CD14-positive monocyte (primary cell): ENCODE measurements at places on chromosomes 5 and 9.

DNA sequence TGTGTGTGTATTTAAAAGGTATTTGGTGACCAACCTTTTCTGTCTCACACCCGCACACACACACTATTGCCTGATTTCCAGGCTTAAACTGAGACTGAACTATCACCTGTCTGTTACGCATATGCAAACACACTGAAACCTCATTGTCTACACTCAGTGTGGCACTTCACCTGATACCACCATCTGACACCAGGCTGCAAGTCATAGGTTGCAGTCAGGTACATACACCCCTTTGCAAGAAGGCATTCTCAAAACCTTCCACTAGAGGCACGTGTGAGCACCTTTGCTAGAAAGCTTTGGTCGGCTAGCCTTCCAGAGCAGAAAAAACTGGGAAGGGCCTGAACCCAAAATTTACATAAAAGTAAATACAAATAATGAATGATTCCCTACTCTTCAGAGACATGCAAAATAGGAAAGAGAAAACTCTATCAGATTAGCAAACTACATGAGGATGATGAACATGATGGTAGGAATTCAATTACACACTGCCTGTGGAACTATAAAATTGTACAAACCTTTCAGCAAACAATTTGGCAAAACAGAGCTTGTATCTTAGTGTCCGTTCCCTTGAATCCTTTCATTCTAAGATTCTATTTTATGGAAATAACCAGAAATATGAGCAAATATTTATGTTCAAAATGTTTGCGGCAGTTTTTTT, 5.9 kb upstream of the FOXD1 start:
- peak; percentile 29 for DNase-seq

- no peak for DNase-seq
Measured at GRCh38 chr9:91927922-91928510, 22.0 kb downstream of the ROR2 start.

DNA sequence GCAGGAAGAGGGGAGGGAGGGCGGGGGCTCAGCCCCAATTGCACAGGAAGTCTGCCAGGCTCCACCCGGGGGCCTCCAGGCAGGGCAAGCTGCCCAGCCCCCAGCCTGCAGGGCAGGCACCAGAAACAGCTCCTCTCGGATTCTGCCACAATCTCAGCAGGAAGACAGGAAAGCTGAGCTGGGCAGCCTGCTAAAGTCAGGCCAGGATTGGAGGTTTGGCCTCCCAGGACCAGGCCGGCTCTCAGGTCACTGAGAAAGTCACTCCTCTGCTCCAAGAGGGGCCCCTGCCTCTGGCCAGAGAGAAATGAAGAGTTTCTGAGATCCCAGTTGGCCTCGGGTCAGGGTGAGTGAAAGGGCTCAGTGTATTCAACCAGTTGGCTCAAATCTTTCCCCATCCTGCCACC, 54.6 kb upstream of the STXBP1 start:
- DNase-seq: no peak

DNA sequence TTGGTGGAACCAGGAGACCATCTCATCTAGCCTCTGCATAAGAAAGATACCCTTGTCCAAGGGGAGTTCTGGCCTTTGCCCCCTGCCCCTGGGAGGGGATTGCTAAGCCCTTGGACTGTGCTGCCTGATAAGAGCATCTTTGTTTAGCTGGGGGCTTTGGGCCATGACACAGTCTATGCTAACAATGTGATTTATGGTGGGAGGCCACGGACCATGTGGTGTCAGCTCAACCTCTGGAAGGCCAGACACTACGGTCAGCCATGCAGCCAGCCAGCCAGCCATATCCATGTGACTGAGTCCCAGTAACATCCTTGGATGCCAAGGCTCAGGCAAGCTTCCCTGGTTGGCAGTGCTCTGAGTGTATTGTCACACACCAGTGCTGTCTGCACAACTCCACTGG, 244.4 kb downstream of the FSTL4 start:
- DNase-seq: no peak

DNA sequence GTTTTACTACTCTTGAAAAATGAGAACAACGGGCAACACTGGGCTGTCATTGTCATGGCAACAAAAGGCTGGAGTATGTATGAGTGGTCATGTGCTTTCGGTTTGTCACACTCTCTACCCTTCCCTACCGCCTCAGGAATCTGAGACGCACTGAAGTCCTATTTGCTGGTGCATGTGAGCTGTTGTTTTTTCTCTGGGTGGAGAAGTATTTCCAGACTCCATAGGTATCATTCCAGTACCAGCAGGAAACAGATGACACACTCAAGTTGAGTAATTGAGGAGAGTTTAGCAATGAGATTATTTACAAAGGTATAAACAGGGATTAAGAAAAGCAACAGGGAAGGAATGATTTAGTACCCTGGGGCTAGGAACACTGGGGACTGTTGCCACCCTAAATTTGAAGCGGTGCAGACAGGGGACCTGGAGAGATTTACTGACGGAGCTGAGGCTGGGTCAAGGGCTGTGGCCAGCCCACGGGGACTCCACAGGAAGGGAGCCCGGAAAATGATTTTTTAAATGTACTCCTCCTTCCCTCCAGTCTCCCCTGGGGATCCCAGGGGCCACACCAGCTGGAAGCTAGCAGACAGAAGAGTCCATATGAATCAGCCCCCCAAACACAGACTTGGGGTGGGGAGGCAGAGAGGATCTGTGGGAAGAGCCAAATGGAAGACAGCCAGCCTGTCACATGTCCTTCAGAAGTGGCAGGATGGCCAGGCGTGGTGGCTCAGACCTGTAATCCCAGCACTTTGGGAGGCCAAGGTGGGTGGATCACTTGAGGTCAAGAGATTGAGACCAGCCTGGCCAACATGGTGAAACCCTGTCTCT, 13.2 kb upstream of the ZBTB43 start:
- peak; percentile 18 for DNase-seq

DNA sequence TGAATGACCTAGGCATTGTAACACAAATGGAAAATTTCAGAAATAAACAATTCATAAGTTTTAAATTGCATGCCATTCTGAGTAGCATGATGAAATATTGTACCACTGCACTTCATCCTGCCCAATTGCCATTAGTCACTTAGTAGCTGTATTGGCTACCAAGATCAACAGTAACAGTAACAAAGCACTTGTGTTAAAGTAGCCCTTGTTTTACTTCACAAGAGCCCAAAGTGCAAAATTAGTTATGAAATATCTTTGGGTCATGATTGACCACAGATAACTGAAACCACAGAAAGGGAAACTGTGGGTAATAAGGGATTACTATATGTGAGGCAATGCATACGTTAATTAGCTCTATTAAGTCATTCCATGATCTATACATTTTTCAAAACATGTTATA, 33.3 kb upstream of the RORB start:
- DNase-seq: peak; percentile 24

GRCh38 chr9:75265525-75265972, 177.2 kb downstream of the OSTF1 start:
- peak; percentile 45 for DNase-seq

GRCh38 chr5:54753034-54753433, 232.4 kb downstream of the ESM1 start:
- DNase-seq: peak; percentile 53

- no peak for DNase-seq
Measured at GRCh38 chr5:156395306-156395675, 68.3 kb downstream of the SGCD start.

- DNase-seq: no peak
Measured at GRCh38 chr5:96187309-96188027, 225.8 kb upstream of the ELL2 start.

DNA sequence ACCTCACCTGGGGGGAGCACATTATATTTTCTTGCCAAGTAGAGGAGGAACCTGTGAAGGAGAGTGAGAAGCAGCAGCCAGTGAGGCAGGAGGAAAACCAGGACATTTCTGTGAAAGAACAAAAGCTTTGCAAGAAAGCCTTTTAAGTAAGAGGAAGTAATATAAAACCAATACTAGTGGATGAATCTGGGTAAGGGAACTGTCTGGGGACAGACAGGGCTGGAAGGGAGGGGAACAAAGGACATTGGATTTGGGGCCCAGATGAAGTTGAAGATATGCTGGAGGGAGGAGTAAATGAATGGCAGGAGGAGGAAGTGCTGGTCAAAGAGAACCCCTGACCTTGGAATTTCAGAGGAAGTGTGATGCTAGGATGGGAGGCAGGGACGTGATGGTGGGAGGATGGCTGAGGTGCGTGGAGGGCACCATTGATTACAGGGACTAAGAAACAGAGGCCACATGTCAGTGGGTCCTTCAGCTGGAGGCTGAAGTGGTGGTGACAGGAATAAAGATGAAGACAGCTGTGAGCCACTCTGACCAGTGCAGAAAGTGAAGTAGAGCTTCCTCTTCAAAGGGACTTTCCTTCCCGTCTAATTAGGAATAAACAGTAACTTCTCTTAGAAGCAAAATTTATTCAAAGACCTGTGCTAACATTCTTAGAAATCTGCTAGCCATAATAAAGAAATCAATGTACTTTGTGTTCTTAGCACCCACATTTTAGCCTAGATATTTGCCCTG, 43.5 kb upstream of the FABP6 start:
- peak; percentile 15 for DNase-seq

- DNase-seq: no peak
Measured at GRCh38 chr9:21473236-21473635, 8.9 kb downstream of the IFNE start.

DNA sequence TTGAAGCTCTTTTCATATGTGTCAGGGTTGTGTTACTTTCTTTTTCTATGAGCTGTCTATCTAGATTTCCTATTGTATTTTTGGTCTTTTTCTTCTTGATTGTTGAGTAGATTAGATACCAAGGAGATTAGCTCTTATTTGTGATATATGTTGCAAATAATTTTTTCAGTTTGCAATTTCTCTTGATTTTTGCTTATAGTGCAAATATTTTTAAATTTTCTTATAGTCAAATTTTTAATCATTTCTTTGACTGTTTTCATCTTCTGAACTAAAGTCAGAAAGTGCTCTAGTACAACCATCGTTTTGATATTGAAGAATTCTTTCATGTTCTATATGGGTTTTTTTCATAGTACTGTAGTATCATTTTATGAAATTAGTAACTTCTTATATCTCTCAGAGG, 193.7 kb downstream of the OSTF1 start:
- no peak for DNase-seq

DNA sequence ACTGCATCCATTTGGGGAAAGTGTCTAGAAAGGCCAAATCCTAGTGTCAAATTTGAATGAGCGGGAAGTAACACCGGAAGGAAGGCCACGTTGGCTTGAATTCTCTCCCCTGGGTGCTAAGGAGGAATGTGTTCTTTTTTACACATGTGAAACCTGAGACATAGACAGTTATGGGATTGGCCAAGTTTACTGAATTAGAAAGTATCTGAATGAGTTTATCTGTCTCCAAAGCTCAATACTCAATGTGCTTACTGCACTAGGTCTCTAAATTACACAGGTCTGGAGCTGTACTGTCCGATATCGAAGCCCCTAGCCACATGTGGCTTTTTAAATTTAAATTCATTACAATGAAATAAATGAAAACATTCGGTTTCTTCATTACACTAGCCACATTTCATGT, 6.0 kb downstream of the DMRT1 start:
- no peak for DNase-seq

- DNase-seq: no peak
Measured at GRCh38 chr5:162324328-162324727, 256.8 kb downstream of the GABRG2 start.

- no peak for DNase-seq
Measured at GRCh38 chr5:66904189-66904588, 292.4 kb downstream of the CD180 start.
